Effector memory CD4-positive, alpha-beta T cell (primary cell): ENCODE measurements at places on chromosomes 3 and 15.

- no peak for DNase-seq
Measured at GRCh38 chr3:144771381-144771870, 799.8 kb downstream of the DIPK2A start.

DNA sequence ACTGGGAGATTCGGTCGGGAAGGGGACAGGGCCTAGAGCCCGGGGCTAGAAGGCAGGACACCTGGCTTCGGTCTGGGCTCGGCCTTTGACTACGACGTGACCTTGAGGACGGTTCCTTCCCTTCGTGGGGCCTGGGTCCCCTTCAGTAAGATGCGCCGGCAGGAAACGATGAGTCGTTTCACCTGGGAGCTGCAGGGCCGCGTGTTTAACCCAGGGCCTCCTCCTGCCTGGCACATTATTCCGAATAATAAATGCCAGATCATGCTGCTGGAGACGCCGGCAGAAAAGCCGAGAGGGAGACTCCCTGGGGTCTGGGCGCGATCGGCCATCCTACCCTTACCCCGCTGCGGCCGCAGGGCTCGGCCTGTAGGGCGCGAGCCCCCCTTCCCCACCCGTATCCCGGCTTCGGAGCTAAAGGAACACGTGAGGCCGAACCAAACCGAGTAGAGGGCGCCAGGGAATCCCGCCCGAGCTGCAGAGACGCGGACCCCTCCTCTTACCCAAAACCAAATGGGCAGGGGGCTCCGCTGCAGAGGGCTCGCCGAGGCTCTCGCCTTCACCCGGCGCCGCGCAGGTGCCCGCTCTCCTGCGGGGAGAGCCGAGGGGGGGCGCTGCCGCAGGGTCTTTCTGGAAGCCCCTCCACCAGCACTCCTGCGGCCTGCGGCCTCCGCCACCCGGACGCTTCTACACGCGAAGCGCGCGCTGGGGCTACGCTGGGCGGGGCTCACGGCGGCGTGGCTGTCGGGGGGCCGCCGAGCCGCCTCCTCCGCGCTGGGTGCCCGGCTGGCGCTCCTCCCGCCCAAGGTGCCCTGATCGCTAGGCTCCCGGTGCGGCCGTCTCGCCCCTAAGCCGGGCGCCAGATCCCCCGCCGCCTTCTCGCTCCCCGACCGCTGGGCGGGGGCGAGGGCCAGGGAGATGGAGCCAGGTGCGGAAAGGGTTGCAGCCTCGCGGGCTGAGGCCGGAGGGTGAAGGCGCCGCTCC, at the start of gene BDH1:
Gene BDH1, minus strand, starts transcription at position 688 of the 981 bp plus-strand sequence. CDS start 9,525 bp downstream, outside the sequence.
- peak; percentile 30 for DNase-seq

GRCh38 chr15:83398626-83399025, 48.5 kb upstream of the SH3GL3 start:
- DNase-seq, result no peak

- no peak for DNase-seq
Measured at GRCh38 chr3:56089739-56090138, 378.5 kb downstream of the ERC2 start.

DNA sequence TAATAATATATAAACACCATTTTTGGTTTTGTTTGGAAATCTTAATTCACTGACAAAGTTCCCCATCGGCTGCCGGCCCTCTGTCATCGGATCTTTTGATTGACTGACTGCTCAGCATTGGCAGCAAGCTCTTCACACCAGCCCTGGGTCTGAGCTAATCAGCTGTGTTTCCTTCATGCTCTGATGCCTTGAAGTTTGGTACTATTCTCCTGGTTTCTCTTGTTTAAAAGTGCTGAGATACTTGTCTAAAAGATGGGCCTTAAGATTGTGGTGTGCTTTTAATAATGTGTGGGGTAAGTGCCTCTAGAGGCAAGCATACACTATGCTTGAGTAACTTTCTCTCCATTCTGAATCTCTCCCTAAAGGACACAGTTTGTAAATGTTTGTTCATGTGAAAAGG, 415.5 kb upstream of the TPRG1 start:
- no peak for DNase-seq

DNA sequence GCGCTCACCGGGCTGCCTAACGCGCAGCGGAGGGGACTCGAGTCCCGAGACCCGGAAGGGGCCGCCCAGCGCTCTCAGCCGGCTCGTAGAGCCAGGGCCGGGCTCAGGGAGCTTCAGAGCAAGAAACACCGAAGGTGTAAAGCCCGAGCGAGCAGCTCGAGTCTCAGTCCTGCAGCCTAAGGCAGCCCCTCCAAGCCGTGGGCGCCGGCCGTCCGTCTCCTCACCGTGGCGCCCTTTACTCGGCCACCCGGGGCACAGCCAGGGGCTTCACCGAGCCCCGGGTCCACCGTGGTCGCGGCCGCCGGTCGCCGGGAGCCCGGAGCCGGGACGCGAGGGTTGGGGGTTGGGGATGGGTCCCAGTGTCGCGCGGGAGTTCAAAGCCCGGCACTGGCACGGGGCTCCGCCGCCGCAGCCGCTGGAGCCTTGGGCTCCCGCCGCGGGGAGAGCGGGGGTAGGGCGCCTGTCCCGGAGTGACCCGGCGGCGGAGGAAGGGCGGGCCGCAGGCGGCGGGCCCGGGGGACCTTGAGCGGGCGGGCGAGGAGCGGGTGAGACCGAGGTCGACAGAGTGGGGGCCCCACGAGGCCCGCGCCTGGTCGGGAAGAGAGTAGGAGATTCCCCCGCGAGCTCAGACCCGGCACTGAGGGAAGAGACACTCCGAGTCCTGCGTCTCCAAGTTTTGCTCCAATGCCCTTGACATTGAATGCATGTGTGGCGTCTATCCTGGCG, 26.9 kb upstream of the THRB start:
- DNase-seq, result no peak

DNA sequence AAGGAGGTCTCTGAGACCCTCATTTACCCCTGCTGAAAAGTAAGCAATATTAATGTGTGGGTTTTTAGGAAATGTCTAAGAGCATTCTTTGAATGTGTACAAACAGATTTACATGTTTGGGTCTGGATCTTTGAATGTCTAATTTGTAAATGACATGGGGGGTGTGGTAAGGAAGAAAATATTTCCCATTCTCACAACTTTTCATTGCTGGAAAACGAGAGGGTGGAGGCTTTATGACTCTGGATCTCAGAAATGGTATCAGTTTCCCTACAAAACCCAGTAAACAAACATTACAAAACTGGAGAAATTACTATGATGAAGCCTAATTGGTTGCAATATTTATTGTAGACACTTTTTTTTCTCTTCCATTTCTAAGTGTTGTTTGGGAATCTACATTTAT, 98.1 kb upstream of the FOXB1 start:
- DNase-seq, result no peak

DNA sequence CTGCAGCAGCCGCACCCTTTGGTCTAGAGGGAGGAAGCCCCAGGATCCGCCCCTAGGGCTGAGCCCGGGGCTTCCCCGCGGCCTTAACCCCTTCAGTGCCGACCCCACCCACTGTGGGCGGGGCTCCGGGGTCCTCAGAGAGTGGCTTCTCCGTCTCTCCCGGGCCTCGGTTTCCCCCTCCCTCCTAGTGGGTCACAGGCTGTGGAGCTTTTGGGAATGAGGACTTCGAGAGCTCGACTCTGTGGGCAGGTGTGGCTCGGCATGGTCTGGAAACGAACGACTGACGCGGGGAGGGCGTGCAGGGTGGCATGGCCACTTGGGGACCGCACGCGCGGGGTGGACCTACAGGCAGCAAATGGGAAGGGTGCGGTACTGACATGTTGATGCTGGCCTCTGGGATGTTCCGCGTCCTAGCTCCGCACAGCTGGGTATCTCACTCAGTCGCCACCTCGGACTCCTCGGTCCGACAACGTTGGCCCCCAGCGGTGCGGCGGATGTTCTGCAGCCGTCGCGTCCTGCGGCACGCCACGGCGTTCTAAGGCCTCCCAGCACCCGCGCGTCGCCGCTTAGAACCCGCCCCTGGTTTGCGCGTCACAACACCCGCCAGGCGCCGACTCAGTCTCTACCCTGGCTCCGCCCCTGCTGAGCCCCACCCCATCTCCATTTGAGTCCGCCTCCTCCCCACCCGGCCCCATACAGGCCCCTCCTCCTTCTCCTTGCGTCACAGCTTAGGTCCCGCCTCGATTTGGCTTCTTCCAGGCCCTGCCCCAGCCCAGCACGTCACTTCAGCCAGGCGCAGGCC, at the start of the genes HYAL3 and NAA80:
Gene HYAL3, minus strand, starts transcription at position 570 of the 802 bp plus-strand sequence. CDS start 3,803 bp downstream, outside the sequence.
Gene NAA80, minus strand, starts transcription at position 570 of the 802 bp plus-strand sequence. CDS start 1,942 bp downstream, outside the sequence.
- DNase-seq, result peak; percentile 99

DNA sequence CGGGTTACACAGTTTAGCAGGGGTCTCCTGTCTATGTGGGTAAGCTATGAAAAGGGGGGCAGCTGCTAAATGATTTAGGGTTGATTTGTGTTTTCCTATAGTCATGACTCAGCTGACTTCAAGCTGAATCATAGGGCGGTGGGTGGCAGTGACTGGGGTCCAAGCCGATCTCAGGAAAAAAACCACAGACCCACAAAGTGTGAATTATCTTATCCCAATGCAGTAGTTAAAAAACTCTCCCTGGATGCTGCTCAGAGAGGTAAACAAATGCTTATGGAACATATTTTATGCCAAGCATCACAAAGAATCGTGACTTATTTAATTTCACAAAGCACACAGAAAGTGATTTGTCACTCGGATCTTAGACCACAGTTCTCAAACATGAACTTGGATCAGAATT, 18.4 kb upstream of the TOPAZ1 start:
- DNase-seq, result no peak

DNA sequence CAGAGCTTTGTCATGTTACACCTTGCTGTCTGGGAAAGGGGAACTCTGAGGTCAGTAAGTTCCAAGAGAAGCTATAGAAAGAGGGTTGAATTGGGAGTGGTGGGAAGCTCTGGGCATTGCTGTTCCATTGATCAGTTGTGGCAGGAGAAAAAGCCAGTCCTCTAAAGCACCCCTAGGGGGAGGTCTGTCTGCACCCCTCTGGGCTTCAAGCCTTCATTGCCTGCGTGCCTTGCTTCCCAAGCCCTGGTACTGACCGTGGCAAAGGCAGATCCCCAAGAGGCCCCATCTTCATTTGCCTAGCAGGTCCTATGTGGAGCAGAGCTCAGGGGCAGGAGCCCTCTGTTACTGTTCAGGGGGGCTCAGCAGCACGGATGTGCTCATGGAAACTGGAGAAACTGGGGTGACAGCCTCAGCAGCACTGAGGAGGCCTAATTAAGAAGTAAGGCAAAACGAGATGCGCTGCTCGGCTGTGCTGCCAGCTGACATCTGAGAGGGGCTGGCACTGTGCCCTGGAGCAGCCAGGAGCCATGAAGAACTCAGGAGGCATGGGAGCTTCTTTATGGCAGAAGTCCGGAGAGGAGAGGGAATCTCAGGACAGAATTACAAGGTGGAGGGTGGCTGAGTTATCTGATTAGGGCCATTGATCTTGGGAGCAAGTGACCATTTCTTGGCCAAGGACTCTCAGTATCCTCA, 270.9 kb downstream of the RPLP1 start:
- DNase-seq, result no peak

- DNase-seq, result peak; percentile 27
Measured at GRCh38 chr15:72229076-72229946, 1.7 kb downstream of the PKM start.

DNA sequence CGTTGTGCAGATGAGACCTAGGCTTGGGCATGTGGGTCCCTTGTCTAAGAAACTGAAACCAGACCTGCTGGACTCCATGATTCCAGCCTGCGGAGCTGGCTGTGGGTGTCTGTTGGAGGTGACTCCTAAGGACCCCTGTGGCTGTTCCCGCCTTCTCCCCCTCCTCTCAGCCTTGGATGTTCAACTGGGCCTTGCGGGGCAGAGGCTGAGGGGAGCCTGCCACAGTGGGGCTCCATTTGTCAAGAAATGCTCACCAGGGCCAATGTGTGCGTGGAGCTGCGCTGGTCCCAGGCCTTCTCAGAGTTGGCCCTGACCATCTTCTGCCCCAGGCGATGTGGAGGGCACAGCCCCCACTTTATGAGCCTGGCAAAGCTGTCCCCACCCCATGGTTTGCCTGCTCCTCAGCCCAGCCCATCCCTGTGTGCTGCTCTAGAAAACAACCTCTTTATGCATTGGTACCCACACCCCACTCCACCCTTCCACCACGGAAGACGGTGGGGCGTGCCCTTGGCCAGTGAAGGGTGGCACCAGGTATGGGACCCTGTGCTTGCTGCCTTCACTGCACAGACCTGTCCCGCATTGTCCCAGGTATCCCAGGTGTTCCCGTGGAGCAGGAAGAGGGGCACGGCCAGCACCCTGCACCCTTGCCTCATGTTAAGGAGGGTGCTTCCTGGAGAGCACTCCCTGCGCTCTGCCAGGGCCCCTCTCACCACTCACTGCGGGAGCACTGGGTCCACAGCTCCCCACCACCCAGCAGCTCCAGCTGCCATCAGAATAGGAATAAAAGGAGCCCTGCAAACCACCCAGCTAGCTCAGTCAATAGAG, 7.9 kb downstream of the MESP2 start:
- DNase-seq, result no peak
